SK-N-MC (cell line): ENCODE measurements at places on chromosomes 1 and 21.

DNA sequence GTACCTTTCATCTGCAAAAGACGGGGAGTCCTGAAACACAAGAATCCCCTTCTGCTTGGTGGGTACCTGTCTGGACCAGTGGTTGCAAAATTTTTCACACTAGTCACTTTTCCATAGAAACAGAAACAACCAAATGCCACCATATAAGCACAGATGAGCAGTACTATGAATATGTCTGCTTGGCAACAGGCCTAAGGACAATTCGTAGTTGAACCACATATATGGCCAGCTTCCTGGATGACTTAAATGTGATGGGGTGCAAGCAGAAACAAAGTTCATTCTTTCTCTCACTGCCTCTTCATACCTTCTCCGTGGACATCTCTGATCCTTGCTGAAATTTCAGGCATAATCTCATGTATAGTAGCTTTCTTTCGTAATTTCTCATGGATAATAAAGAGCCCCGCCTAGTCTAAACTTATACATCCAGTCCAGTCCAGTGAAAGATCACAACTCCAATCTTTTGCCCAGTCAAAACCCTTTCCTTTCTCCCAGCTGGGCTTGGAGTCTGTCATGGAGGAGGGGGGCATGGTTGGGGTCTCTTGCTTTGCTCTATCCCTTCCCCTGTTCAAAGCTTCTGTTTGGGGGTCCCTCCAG, 7.0 kb downstream of the FCAMR start:
- DNase-seq, result no peak

DNA sequence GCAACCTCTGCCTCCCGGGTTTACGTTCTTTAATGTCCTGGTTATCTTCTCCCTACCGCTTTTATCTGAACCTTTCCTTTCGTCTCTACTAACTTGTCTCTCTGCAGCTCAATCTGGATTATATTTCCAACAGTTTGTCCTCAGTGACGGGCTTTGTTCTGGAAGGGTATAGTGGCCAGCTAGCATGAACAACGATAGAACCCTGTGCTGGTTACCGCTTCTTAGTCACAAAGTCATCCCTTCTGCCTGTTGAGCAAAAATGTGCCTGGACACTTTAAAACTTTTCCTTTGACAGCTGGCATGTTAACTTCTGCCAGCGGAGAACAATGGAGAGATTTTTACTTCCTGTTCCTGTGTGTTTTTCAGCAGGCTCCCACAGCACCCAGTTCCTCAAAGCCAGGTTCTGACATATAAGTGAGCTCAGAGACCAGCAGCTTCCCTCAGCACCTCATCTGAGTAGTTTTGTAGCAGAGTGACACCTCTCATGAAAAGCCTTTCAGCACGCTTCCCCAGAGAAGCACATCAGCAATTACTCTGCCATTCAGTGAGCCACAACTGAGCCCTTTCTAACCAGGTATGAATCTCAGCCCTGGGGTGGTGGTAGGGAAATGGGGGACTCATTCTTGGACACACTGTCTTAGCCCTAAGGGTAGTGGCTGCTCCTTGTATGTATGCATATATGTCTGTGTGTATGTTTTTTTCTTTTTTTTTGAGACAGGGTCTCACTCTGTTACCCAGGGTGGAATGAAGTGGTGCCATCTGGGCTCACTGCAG, 23.6 kb upstream of the CCDC17 start:
- DNase-seq, result no peak

- DNase-seq, result no peak
These were observed 96.7 kb upstream of the CXADR start for GRCh38 chr21:17416139-17416538.

DNA sequence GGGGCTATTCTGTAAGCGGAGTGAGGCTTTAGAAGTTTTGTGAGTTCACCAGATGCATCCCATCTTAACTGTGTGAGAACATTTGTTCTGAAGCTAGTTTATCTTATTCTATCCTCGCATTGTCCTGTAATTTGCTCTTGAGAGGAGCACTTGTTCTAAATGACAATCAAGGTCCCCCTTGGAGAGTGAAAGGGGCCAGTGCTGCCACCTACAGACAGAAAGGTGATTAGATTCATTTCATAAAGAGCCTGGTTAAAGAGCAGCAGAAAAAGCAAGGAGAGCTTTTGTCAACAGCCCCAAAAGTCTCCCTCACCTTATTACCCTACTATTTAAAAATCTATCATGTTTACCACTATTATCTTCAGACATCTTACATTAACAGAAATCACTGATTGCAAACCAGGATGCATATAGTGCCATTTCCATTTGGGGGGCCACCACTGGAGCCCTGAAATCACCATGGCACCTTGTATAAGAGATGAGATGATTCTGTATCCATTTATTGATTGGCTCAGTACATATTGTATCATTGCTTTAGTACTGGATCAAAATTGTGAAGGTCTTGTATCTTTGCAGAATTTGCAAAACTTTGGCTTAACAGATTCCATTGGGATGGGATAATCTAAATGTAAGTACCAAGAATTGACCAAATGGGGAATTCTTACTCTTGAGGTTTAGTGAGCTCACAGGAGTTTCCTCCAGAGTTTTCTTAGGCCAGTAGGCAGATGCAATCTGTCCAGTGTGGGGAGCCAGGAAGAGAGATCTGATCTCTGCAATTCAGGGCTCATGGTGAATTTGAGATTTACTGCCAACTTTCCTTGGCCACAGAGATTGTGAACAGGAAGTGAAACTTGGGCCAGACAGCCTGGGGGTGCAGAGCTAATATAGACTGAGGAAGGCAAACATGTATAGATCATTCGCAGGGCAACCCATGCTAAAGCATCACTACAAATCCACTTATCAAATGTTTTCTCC, 64.3 kb upstream of the TRABD2B start:
- DNase-seq, result peak; percentile 22

- no peak for DNase-seq
These were observed 435.4 kb downstream of the MATN1 start for GRCh38 chr1:30287976-30288375.

GRCh38 chr1:229436201-229436600, 2.3 kb upstream of the ACTA1 start:
- no peak for DNase-seq

GRCh38 chr1:65992831-65993271, 200.2 kb downstream of the PDE4B start:
- no peak for DNase-seq

GRCh38 chr21:20997311-20997635, 936 bp upstream of the NCAM2 start:
- DNase-seq, result no peak

DNA sequence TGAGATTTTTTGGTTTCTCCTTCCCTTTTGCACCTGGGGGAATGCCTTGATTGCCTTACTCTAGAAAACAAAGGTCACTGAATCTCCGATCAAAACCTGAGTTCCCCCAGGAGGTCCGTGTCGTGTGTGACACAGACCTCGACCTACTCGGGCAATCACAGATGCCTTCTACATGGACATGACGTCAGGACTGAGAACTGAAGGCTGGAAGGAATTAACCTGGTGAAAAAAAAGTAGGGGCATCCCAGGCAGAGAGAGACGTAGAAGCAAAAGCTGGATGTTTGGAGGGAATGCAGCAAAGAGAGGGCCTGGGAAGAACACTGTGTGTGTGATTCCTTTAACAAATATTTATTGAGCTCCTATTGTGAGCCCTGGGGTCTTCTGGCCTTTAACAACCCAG, 178.0 kb downstream of the PRDM2 start:
- DNase-seq, result no peak

DNA sequence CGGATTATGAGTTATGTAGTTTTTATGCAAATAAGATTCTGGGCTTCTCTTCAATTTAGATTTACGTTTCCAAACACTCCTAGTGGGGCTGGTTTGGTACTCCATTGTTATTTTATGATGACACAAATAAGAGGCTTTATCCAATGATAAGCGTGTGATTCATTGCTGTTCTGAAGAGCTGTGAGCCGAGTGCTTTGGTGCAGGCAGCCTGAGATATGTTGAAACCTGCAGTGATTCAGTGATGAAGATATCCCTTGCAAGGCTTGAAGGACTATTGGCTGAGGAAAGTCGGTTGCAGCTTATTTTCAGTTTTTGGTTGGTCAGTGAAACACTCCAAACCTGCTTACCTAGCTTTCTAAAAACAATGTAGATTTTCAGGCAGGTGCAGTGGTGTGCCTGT, 112.2 kb downstream of the RYR2 start:
- DNase-seq, result no peak

GRCh38 chr1:24390924-24391782, 22.4 kb downstream of the STPG1 start:
- DNase-seq, result peak; percentile 56

GRCh38 chr21:27190601-27191000, 223.7 kb upstream of the ADAMTS5 start:
- no peak for DNase-seq

DNA sequence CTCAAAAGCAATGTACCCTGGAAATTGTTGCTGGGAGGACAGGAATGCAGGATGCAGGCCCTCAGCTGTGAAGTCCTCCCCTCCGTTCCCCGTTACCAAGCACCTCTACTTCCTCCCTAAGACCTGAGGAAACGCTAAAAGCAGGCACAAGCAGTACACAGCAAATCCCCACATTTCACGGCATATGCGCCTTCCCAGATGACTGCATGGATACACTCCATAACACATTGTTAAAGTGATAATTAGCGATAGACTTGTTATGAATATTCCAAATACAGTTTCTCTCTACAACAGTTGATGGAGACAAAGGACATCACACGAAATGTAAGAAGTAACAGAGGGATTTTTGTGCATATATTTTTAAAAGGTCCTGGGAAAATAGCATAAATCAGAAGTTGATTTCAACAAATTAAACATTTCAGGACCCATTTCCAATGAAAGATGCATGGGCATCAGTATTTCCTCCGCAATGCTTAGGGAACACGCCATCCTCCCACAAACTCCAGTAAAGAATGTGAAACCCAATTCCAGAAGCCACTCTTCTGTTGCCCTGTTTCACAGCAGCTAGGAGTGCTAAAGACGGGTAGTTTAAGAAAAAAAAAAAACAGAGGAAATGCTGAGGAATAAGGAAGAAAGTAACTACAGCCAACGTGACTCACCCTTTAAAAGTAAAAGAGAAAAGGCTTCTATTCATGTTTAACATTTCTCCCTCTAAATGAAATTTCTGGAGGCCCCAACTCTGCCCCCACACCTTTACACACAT, 75.5 kb downstream of the HIVEP3 start:
- DNase-seq, result no peak

- DNase-seq, result no peak
These were observed 5.1 kb upstream of the ARNT start for GRCh38 chr1:150881331-150882070.

DNA sequence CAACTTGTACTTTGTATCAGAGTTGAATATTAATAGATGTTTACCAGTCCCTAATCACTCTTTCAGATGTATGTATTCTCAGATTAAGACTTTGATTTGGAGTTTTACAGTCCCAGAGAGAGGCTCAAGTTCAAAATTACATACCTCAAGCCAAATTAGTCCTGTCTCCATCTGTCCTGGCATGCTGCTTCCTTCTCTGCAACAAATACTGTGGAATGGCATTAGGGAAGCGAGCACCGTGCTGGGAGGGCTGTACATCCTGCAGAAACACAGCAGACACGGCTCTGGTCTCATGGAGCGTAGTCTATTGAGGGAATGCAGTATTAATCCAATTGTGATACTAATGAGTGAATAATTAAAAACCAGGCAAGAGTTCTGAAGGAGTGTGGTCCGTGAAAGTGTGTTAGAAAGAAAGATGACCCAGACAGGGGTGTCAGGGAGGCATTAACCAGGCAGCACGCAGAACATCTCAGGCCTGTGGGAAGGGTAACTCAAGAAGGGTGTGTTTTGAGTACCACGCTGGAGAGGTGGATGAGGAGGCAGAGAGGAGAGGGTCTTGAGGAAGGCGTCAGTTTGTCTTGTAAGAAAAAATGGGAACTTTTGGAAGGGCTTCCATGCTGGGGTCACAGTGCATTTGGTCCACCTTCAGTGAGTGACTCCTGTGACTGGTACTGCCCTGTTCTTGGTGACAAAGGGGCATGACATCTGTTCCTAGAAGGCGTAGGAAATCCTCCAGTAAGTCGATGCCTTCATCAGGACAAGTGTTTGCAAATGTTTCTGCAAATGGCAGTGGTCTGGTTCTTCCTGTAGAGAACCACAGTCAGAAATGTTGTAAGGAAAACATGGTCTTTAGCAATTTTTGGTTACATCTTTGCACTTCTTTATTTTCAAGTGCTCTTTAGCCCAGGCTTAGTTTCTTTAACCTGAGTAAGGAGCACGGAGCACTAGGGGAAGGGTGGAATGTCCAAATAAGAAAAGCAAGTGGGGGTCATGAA, 1.6 kb downstream of the RAB4A start:
- no peak for DNase-seq

GRCh38 chr1:64901663-64902062, 64.7 kb downstream of the JAK1 start:
- no peak for DNase-seq

- no peak for DNase-seq
These were observed 39.1 kb upstream of the KIF21B start for GRCh38 chr1:201062511-201063091.

GRCh38 chr1:214331827-214332423, 51.0 kb downstream of the SMYD2 start:
- no peak for DNase-seq

DNA sequence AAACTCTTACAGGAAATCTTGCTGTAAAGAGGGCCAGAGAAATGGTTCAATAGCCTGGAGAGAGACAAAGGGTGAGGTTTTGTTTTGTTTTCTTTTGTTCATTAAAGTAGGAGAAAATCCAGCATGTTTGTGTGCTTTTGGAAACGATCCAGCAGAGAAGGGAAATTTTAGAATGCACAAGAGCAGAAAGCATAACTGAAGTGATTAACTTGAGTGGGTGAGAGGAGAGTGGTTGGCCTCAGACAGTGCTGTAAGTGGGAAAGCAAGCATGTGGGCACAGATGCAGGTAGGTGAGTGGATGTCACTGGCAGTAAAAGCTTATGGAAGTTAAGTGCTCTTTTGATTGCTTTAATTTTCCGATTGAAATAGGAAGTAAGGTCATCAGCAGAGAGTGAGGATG, 50.2 kb downstream of the EEIG2 start:
- no peak for DNase-seq

GRCh38 chr1:3402258-3403010, 52.0 kb upstream of the ARHGEF16 start:
- no peak for DNase-seq

GRCh38 chr1:35264871-35265270, 3.6 kb upstream of the ZMYM4 start:
- peak; percentile 53 for DNase-seq

GRCh38 chr1:166145499-166145898, 21.3 kb downstream of the FAM78B start:
- no peak for DNase-seq

- DNase-seq, result no peak
These were observed 54.9 kb downstream of the OLIG1 start for GRCh38 chr21:33124889-33125288.

DNA sequence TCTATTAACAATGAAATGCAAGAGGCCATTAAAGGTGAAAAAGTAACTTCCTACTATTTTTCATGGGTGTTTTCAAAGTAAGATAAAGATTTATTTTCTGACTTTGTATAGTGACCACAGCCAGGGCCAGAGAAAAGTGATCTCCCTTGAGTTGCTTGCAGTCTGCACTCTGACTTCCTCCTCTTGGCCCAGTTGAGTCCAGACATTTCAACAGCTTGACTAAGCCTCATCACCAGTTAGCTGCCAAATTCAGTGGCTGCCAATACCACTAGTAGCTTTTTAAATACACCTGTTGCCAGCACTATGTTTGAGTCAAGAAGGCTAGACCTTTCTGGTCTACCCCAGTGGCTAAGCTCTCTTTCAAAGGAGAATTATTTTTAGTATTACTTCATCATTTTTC, 3.7 kb upstream of the NEK7 start:
- no peak for DNase-seq

GRCh38 chr1:185880779-185881333, 146.7 kb downstream of the HMCN1 start:
- no peak for DNase-seq

GRCh38 chr1:94542088-94542870, 720 bp upstream of the F3 start:
- no peak for DNase-seq

- DNase-seq, result no peak
These were observed 41.0 kb downstream of the LDLRAD2 start for GRCh38 chr1:21853131-21853427.
